ENCODE measurements at places on chromosomes 12 and 14.

- DNase-seq = no peak
Observed at GRCh38 chr12:51994959-51995358, 11.8 kb upstream of the TAMALIN start.

DNA sequence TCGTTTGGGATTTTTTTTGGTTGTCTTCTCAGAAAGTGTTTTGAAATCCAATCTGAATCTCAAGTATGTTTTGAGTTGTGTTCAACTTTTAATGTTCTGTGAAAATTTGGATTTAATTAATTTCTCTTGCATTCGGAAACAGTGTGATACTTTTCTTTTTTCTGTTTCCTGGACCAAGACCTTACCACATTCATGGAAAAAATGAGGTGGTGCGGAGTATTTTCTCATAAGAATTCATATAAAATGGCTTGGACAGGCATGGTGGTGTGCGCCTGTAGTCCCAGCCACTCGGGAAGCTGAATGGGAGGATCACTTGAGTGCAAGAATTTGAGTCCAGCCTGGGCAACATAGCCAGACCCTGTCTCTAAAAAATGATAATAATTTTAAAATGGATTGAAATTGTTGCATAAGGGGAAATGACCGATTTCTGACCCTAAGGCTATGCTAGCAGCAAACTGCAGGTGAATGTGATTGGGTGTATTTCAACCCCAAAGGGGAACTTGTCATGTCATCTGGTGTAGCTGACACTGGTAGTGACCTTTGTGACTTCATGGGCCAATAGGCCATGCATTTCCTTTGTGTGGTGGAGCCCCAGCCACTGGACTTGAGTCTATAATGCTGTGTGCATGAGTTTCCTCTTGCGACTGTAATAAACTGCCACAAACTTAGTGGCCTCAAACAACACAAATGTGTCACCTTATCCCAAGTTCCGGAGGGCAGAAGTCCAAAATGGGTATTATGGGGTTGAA is 123.5 kb upstream of the RFLNA start:
- no peak for DNase-seq

DNA sequence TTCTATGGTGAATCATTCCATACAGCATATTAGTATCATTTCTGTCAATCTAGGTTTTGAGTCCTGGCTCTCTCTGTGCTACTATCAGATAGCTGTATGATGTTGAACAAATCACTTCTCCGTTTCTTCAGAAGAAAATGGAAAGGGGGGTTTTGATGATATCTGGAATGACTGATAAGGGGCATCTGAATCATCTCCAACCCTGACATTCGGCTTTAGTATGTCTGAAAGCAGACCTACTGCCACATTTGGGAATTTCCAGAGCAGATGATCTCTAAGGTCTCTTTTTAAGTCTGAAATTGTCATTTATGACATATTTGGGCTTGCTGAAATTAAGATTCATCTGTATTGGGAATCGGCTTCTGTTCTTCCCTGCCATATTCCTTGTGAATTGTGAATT is 10.1 kb downstream of the MLF2 start:
- no peak for DNase-seq

DNA sequence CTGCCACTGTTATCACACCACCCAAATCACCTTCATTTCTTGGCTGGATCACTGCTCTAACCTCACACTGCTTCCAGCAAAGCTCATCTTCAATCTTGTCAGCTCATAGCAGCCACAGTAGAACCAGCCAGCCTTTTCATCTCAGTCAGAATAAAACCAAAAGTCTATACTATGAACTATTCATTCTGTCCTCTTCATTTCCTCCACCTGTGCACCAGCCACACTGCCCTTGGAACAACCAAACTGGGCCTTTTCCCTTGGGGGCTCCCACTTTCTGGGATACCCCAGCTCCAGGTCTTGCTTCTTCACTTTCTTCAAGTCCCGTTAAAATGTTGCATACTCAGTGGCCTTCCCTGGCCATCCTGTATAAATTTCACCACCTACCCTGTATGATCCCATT is 234.4 kb upstream of the DAAM1 start:
- no peak for DNase-seq

DNA sequence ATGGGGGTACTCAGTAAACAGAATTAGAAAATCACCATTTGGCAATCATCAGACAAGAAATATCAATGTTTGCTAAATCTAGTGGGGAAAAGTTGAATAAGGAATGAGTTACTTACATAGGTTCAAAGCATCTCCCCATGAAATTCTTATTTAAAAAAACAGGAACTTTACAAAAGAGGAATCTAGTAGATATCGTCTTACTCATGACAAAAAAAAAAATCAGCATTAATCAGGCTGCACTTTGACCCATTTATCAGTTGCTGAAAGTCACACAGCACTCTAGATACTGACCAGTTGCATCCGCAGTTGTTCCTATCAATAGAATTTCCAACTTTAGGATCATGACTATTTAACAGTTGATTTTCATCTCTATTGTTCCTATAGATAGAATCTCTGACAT is 5.8 kb upstream of the DICER1 start:
- DNase-seq = no peak

- DNase-seq = no peak
Observed at GRCh38 chr12:111359231-111359913, 9.5 kb downstream of the PHETA1 start.

GRCh38 chr14:24096545-24097181 is 2.6 kb downstream of the PCK2 start:
- no peak for DNase-seq

GRCh38 chr12:85733221-85733840 is 102.9 kb downstream of the RASSF9 start:
- no peak for DNase-seq

DNA sequence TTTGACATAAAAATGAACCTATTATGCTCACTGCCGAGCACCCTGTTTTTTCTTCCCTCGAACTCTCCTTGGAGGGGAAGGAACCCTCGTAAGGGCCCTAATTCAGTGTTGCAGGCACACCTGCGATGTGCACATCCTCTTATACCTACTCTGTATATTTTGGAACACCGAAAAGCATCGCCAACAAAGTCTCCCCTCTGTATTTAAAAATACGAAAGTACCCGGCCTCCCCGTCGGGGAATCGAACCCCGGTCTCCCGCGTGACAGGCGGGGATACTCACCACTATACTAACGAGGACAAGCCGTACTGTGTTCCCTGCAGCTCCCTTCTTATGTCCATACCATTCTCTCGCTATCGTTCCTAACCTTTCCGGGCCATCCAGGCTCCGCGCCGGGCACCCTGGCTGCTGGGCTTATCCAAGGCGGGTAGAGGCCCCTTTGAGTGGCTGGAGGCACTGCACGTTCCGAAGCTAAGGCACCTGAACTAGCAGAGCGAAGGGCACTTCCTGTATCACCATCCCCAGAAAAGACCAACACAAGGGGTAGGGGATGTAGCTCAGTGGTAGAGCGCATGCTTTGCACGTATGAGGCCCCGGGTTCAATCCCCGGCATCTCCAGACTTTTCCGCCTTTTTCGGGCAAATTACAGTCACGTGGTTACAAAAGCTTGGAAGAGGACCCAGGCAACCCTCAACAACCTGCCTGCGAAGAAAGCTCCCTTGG is 25.1 kb upstream of the UBC start:
- DNase-seq = peak; percentile 88

- no peak for DNase-seq
Observed at GRCh38 chr14:77086951-77087350, 11.1 kb upstream of the CIPC start.

DNA sequence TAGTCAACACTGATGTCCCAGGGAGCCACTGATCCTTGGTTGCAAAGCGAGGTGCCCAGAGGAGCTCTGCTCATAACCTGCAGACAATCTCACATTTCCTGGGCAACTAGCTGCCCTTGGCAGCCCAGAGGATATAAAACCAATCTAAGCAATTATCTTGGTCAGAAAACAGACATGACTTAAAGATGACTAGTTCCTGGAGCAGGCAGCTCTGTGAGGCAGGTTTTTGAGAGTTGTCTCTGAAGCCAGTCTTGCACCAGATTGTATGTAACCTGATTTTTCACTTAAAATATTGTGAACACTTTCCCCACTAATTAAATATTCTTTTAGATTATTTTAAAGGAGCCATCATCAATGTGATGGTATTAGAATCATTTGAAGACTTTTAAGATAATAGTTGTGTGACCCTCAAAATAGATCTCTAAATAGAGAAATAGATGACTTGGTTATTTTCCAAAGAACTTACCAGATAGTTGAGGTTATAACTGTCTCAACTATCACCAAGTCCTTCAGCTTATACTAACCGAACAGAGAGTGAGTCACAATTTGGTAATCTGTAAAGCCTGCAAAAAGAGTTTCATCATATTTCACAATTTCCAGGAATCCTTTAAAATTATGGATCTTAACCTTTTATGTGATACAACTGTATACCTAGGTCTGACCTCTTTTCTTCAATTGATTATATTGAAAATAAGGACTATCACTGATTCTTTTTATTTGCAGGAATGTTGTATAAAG is 75.9 kb downstream of the LIN7A start:
- DNase-seq = no peak

- DNase-seq = no peak
Observed at GRCh38 chr14:74572726-74573301, 39.2 kb downstream of the LTBP2 start.

- DNase-seq = no peak
Observed at GRCh38 chr12:111074559-111074958, 154.2 kb upstream of the MYL2 start.

- DNase-seq = no peak
Observed at GRCh38 chr14:34851395-34851794, 23.8 kb downstream of the BAZ1A start.

DNA sequence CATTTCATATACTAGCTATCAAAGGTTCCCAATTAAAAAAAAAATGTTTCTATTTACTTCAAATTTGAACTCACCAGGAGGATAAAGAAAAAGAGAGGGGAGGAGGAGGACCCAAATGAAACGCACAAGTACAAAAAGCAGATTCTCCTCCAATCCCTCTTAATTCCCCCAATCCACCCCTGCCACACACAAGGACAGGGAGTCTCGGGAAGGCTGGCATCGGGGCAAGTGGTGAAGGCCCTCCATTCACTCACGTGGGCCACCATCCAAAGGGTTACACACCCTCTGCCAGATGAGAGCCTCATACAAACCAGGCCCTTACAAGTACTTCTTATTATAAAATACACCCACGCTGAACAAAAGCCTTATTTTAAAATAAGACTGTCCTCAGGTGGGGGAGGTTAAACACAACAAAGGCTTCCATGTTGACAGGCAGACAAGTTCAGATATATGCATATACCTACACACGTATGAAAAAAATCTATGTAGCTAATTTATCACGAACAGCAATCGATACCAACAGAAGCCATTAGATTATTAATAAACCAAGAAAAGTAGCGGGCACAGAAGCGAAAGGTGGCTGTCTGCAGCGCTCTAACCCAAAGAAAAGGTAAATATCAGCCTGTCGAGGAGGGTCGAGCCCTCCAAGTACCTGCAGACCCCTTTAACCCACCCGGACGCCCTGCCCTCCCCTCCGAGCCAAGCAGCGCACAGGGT is 1.5 kb downstream of the ATP2B1 start:
- no peak for DNase-seq

DNA sequence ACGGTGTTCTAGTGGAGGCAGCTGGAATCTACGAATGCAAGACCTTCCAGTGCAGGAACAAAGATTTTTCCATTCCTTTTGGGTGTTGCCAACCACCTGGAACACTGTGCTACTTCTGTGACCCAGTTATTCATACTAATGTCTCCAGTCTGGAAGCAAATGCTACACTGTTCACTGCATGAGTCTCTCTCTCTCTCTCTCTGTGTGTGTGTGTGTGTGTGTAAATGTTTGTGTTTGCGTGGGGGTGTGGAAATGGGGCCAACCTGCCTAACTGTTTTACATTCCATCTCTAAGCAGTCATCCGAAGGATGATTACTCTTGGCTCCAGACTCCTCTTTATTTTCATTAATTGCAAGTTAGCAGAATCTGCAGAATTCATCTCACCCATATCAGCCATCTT is 29.9 kb upstream of the YBX3 start:
- peak; percentile 39 for DNase-seq

- DNase-seq = no peak
Observed at GRCh38 chr14:27236601-27237000, 638.8 kb upstream of the NOVA1 start.

DNA sequence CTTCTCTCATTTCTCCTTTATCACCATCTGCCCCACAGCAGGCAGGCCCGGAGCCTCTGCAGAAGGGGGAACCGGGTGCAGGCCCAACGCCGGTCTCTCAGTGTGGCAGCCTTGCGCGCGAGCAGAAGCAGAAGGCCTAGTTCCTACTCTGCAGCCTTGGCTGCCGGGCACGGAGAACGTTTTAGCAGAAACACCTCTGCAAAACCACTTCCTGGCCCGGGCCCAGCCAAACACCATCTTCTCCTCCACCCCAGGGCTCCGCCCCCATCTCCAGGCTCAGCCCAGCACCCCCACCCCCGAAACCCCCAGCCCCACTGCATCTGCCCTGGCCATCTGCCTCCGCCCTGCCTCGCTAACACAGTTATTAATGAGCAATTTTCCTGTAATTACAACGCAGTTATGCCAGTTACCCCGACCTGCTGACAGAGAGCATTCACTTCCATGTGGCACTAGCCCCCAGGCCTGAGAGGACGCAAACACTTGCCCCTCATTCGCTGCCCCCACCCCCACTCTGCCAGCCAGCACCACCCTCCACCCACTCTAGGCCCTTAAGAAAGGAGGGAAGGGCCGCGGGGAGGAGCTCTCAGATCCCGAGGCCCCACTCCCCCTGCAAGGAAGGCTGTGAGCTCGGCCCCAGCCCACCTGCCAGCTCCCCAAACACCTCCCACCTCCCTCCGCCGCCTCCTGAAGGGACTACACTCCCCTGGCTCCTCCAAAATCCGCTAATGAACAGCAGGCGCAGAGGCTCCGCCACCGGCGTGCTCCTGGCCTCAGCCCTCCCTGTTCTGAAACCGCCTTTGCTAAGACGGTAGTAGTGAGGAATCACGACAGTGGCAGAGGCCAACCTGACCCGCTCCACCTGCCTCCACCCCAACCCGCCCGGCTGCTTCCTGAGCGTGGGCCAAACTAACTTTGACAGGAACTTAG is 44.7 kb upstream of the FBRSL1 start:
- DNase-seq = no peak

GRCh38 chr12:72282721-72283120 is 10.6 kb downstream of the TRHDE start:
- DNase-seq = no peak

- no peak for DNase-seq
Observed at GRCh38 chr12:1847411-1847810, 27.0 kb downstream of the LRTM2 start.

- peak; percentile 76 for DNase-seq
Observed at GRCh38 chr14:49892301-49892635, 614 bp upstream of the ARF6 start.

DNA sequence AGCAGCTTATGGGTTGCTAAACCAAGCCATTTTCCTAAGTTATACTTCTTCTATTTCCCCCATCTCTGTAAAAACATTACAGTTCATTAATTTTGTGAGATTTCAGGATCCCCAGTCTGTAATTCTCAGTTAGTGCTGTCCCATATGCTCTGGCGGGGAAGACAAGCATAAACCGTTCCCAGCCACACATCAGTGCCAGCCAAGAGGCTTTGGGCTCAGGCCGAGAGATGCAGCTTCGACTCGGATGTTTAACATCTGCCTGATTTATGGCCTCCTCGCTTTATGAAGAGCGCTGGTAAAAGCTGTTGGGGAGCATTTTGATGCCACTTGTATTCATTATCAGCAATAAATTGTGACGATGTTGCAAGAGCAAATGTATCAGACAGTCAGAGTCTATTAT is 349.1 kb upstream of the CCDC196 start:
- peak; percentile 13 for DNase-seq
